ENCODE measurements at places on chromosomes 4 and X.
A peak's percentile ranks its signal among the peaks of the same experiment; 100 is the strongest.

DNA sequence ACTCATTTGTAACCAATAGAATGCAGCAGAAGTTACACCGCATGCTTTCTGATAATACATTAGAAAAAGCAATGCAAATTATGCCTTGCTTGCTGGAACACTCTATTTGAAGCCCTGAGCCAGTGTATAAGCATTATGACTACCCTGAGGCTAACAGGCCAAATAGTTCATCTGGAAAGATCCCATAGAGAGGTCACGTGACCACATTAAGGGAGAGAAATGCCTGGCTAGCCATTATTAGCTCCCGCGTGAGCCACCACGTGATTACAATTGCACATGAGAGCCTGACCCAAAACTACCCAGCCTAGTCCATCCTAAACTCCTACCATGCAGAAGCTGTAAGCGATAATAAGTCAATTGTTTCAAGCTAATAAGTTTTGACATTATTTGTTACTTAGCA lies 472.9 kb upstream of the GALNTL6 start:
- no peak for DNase-seq

- peak; percentile 0 for DNase-seq
Measured at GRCh38 chrX:68992821-68993397, 164.1 kb downstream of the EFNB1 start.

DNA sequence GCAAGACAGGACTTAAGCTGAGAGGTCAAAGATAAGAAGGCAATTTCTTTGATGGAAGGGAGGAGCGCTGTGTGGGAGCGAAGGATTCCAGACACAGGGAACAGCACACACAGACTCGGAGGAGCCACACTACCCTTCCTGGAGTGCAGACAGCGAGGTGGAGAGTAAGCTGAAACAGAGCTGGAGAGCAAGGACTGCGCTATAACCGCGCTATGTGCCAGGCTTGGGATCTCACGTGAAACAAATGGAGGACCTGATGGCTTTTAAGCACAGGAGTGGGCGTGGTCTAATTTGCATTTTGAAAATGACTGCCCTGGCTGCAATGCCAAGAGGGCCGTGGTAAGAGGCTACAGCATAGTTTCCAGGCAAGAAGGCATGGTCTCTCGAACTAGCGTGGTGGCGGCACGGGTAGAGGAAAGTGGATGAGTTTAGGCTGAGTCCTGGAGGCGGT lies 113.9 kb upstream of the SORBS2 start:
- DNase-seq, result no peak

DNA sequence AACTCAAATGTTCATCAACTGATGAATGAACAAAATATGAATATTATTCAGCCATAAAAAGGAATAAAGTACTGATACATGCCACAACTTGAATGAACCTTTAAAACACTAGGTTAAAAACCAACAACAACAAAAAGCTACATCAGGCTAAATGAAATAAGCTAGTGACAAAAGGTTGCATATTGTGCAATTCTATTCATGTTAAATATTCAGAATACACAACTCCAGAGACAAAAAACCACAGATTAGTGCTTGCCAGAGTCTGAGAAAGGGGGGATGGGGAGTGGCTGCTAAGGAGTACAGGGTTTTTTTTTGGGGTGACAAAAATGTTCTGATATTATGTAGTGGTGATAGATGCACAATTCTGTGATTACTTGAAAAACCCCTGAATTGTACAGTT lies 58.5 kb downstream of the HAUS3 start:
- no peak for DNase-seq

DNA sequence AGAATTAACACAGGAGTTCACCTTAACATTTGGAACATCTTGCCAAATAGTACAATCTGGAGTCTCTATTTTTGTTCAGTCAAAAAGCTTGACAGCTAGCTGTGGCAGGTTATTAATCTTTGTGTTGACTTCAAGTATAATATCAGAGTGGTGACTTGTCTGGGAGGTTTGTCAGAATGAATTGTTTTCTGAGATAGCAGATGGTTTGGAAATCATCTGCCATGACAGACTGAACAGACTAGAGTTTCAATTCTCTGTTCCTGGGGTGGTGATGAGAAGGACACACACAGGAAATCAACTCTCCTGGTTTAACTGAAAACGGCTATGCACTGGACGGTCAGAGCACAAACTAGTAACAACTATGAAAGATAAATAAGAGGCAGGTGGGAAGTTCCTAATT lies 203.3 kb upstream of the EMCN start:
- DNase-seq, result no peak

DNA sequence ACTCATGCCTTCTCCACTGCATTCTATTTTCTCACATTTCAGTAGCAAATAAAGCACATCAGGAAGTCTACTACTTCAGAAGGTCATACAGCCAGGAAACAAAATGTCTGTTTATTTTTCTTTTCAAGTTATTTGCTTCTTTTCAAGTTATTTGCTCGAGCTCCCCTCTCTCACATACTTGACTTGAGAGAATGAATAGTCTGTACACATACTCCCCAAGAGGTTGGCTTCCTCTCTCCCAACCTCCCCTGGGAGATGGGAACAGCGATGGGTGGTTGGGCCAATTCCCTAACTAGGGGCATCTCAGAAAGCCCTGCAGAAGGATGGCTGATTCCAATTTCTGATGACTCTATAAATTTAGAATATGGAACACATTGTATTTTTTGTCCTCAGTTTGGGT lies 64.7 kb upstream of the PTPN13 start:
- no peak for DNase-seq

DNA sequence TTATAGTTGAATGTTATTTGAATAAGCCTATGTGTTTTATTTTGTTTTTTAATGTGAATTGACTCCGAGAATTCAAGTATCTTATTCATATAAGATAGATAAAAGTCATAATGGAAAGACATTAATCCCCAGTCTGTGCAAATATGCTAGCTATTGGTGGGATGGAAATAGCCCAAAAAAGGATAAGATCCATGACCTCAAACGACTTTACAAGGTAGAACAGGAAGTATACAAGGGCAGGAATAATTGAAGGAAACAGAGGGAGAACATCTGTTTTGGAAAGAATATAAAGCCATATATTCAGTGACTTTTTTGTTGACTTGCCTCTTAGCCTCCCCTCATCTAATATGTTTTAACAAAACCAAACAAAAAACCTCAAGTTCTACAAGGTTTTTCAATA lies 9.0 kb downstream of the ABCE1 start:
- DNase-seq, result no peak

- no peak for DNase-seq
Measured at GRCh38 chrX:68826113-68826980, 2.5 kb upstream of the EFNB1 start.

Measured in AG08395 (cell line).